ENCODE measurements at places on chromosomes 13 and 19.

- no peak for DNase-seq
These were observed 24.9 kb upstream of the TPM4 start for GRCh38 chr19:16051254-16052025.

DNA sequence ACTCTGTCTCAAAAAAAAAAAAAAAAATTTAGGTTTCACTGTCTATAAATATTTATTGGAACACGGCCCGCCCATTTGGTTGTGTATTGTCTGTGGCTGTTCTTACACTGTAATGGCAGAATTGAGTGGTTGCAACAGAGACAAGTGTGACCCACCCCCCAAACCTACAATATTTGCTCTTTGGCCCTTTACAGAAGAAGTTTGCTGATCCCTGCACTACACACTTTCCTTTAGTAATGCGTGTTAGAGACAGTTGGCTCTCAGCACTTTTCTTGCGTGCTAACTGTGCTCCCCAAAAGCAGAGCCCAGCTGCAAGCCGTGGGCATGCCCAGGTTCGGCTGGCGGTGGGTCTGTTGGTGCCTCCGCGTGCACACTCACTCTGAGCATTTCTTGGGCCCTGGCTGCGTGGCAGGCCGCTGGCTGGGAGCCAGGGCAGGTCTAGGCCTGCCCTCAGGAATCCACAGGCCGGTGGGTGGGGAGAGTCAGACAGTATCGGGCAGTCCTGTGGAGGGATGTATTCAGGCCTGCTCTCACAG is 72.6 kb downstream of the SIPA1L3 start:
- no peak for DNase-seq

DNA sequence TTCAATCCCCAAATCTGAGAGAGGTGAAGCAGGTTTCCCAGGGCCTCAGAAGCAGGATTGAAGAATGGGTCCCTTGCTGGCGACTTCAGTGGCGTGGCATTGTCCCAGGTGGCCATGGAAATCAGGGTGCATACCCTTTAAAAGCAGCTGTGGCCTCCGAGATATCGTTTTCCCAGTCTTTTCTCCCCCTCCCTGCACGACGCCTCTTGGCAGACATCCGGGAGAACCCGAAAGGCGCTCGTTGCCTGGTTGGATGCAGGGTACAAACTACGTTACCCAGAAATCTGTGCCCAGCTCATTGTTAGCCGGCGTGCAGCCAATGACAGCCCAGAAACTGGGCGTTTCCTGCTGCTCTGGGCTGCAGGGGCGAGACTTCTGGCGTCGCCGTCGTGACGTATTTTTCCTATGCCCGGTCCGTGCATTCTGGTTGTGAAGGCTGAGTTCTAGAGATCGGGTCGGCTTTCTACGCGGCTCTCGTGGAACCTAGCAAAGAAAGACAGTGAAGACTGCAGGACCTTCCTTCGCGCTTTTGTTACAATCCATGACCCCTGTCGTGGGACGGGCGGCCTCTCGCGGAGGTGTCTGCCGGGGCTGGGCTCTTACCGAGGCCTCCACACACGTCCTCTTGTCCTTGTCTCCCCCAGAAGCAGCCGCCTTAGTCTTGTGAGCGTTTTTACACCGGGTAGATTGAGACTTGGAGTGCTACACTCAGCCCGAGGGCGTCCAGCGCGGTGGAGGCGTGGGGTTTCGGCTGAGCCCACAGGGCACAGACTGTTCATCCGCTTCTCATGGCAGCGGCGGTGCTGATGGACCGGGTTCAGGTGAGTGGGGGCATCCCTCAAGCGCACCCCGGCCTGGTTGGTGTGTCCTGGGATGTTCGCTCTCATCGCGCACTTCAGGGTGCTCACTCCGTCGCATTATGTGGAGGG is at the start of gene ZNF304:
Gene ZNF304 (plus strand): TSS at position 395 of the 929 bp plus-strand sequence. CDS start 394 bp downstream, at position 789.
- peak; percentile 88 for DNase-seq

DNA sequence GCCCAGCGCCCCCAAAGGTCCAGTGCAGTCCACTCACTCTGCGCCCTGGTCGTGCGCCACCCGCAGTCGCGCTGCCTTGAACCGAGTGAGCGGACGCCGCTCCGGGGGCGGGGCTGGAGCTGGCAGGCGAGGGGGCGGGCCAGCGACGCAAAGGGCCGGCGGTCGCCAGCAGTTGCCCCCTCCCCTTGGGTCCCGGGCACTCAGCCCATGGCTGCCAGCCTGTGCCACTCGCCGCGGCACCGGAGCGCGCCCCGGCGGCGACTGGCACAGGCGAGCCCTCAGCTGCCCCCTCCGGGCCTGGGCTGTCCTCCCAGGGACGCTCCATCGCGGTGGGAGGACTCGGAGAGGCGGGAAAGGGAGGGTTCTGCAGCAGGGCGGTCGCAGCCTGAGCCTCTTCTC is at the start of gene S1PR5:
Gene S1PR5 (minus strand): TSS at position 87 of the 399 bp plus-strand sequence. CDS start 2,436 bp downstream, outside the sequence.
- no peak for DNase-seq

DNA sequence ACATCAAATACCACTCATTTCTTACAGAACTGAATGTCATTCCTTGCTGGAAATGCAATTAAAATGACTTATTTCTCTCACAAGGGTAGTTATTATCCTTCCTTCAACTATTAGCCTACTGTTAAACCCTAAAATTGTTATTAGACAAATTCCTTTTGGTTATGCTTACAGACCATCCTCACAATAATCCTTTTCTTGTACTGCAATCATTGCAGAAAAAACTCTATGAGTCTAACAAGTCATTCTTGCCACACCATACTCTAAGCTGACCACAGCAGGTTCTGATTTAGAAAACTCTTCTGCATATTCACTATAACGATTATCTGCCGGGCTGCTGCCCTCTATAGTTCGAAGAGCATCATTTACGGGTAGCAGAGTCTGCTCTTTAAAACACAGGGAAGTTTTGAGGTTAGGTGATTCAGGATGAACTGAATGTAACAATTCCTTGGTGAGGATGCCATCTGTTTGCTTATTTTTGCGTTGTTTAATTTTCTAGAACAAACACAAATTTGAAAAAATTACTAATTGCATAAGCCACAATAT is 38.2 kb downstream of the MTMR6 start:
- peak; percentile 16 for DNase-seq

DNA sequence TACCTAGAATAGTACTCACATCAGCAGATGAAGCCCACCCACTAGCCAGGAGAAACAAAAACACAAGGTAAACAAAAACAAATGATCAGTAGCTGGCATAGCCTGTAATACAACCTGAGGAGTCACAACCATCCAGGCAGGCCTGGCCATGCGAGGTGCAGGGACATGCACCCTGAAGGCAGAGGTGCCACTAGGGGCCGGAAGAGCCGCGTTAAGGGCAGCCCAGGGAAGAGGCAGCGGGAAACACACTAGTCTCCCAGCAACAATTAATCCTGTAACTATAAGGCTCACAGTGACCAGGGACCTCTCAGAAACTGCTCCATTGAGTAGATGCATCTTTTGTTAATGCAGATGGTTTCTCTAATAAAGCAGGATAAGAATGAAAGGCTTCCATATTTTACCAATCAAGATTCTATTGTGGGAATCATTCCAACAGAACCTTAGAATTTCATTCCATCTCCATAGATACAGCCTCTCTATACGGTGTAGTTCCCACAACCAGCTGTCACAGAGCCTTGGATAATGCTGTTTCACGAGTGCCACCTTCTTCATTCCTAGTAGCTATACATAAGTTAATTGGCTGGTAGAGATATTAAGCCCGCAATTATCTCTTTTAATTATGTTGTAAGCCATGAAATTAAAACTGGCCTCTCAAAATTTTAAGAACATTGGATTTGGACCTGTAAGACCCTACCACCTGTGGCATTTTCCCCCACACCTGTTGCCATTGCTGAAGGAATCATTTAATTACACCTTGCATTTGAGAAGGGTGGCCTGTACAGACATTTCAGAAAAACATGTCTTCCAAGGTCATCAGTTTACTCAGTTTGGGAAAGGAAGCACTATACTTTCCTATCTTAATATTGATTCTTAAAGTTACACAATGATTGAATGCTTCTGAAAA is 28.7 kb downstream of the ANKRD10 start:
- no peak for DNase-seq

DNA sequence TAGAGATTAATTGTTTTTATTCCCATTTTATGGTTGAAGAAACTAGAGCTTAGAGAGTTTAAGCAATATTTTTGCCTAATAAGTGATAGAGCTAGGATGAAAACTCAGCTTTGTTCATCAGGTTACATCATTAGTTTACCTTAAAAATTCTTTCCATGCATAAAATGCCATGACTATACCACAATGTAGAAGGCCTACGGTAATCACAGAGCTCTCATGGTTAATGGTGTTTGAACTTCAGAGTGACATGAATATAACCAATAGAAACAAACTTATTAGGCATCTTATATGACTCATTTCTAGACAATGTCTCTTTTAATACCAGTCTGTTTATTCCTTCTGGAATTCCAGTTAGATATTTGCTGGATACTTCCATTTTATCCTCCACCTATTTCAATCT is 78.5 kb downstream of the FGF9 start:
- no peak for DNase-seq

GRCh38 chr13:39415008-39415802 is 187.8 kb downstream of the LHFPL6 start:
- DNase-seq = no peak

DNA sequence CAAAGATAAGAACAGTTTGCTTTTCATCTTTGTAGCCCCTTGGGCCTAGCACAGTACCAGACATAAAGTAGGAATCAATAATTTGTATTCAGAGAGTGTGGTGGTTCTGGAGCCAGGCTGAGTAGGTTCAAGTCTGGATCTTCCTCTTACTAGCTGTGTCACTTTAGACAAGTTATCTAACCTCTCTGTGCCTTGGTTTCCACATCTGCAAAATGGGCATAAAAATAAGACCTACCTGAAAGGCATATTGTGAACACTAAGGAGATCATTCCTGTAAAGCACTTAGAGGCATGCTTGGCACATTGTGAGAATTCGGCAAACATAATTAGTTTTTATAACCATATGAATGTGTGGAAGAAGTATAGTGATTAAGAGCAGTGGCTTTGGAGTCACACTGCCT is 95.8 kb downstream of the MBNL2 start:
- no peak for DNase-seq

DNA sequence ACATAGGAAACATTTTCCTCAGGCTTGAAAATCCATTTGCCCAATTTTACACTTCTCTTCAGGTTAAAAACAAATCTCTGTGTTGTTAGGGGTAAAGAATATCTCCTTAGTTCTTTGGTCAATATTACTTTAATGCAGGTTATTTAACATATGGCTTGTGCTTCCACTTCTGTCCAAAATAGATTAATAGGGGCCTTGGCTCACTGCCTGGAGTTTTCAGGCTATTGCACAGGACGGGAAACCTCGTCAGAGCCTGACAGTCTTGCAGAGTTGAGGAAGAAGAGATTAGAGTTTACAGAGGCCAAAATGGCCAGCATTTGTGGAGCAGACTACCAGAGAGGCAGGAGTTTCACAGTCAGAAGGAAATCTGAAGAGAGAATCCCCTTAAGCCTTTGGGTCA is 863.9 kb upstream of the GPC6 start:
- DNase-seq = no peak

GRCh38 chr19:5593343-5594255 is 25.8 kb upstream of the TINCR start:
- DNase-seq = no peak

DNA sequence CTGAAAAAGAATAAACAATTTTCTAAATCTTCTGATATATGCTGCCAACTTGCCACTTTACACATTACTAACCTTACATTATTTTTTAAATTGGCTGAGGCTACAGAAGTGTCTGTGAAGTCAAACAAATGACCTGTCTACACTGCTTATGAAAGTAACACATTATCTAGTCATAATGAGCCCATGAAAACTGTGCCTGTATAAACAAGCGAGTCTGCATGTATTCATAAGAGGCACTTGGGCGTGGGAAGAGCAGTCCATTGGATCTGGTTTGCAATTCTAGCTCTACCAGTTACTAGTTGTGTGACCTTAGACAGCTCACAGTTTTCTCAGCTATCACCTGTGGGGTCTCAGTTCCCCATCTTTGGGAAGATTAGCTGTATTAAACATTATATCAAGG is 3.1 kb downstream of the VPS36 start:
- no peak for DNase-seq

- no peak for DNase-seq
These were observed 163.1 kb upstream of the MIR17HG start for GRCh38 chr13:91184244-91184926.
